ENCODE measurements at places on chromosomes 7 and 10.

DNA sequence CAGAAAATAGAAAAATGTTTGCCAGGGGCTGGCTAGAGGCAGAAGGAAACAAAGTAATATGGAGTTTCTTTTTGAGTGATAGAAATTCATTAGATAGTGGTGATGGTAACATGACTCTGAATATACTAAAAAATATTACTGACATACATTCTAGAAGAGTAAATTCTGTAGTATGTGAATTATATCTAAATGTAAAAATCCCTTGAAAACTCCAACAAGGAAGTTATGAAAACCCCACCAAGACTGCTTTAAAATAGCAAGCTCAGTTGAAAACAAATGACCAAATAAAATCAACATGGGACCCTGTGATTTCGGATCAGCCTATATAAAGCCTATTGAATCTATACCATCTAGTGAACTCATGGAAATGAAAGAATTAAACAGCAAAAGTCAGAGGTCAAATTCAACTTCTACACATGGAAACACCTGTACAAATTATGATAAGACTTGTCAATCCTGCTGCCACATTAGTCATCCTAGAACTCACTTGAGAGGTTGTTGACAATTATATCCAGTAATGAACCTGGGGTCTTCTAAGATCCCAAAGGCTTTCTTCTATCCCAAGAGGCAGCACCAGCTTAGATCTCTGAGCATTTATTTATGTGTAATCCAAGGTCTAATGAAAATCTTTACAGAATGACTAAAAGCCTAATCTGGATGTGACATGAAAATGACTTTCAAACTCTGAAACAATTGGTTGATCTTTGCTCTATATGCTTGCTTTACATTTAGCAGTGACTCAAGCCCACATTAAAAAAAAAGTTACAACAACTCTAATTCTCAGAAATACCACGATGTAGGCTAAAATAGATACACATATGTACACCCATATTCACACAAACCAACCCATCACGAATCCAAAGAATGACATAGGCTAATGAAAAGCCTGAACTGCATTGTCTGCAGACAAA lies 59.3 kb downstream of the OSBPL3 start:
- DNase-seq, result no peak

- DNase-seq, result no peak
Observed at GRCh38 chr7:139995017-139995915, 67.5 kb downstream of the PARP12 start.

GRCh38 chr10:70328967-70329366 lies 45.2 kb upstream of the NPFFR1 start:
- no peak for DNase-seq

- no peak for DNase-seq
Observed at GRCh38 chr10:13515467-13515866, 13.3 kb downstream of the BEND7 start.

GRCh38 chr7:30347226-30348082 lies 63.1 kb downstream of the ZNRF2 start:
- no peak for DNase-seq

DNA sequence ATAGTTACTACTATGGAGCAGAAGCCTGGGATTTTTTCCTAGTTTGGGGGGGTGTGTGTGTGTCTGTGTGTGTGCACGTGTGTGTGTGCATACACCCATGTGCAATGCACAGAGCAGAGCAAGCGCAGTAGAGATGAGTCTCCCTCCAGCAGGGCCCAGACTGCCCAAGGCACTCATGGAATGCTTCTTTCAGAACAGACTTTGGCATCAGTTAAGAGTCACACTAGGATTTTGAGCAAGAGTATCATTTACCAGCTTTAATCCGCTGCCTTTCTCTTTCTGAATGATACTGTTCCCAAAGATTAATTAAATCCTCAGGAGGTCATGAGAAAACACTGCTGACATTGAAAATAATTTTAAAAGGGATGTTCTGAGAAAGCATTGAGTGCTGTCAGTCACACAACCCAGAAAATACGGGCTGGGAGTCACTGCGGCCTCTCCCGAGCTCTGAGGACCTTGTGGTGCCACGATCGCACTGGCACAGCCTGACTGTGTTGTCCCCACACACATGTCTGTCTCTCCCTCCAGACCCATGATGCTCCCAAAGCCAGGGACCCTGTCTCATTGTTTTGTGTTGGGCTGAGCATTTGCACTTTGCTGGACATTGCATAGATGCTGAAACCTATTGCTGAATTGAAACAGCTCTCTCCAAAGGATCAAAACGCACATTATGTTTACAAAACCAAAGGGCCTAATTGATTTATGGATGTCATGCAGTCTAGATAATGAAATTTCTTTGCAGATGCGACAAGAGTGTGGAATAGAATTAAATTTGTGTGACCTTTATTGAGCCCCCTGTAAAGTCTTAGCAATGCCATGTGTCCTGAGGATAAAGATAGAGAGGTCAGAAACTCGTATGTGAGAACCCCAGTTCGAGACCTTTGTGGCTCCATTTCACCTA lies 54.7 kb upstream of the FIGNL1 start:
- no peak for DNase-seq

- no peak for DNase-seq
Observed at GRCh38 chr7:148434181-148434757, 156.3 kb upstream of the C7orf33 start.

DNA sequence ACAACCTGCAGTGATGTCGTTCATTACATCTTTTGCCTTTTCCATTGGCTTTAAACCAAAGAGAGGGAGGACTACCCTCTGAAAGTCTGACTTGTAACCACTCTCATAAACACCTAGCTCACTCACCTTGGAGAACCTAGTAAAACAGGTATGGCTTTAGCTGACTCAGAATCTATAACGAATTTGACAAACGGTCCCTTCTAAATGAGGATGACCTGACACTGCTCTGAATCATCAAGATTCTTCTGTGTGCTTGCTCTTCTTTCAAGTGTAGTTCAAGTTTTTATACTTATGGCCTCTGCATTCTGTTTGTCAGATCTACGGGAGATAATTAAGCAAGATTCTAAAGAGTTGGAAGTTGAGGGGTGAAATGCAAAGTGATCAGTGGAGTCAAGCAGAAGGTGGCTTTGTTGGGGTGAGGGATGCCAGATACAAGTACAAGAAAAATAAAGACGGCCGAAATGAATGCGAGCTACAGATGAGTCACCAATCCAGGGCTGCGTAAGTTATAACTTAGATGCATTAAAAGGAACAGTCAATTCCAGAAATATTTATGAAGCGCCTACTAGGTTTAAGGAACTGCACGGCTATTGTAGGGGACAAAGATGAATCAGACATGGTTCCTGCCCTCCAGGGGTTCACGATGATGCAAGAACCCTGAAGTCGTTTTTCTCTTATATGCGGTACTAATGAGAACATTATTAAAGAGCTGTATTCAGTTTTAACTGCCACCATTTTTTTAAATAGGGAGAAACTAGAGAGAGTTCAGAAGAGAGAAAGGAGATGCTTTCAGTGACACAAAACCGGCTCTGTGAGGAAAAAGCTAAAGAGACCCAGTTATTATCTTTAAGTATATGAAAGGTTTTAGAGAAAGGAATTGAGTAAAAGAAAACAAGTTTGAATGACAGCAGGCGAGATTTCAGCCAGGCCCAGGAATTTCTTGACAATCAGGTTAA lies 6.5 kb downstream of the HIPK2 start:
- DNase-seq, result no peak

Data from stimulated activated CD8-positive, alpha-beta memory T cell treated with anti-CD3 and anti-CD28 coated beads, Interleukin-15, amount 100 ng/mL, for 48 hours (primary cell).